Dermis microvascular lymphatic vessel endothelial cell (primary cell): ENCODE measurements at places on chromosomes 16 and 17. TPM values are rescaled to one million over a fixed set of nuclear protein-coding genes. Genes with fewer than 3 reads are reported as not detected.

Gene LRRC37A
- total RNA-seq: 0.51 and 1.7 TPM in 2 replicates

Gene CD300H
- not detected in 2 replicates for total RNA-seq

Gene CCDC78
- total RNA-seq: 0.26 and 0.76 TPM in 2 replicates

Gene SLC25A39
- total RNA-seq: 54.0 and 98.0 TPM in 2 replicates

Gene GCGR
- not detected in 2 replicates for total RNA-seq

Gene PRSS8
- not detected in 2 replicates for total RNA-seq

Gene TNFAIP1
- 71.4 and 108 TPM in 2 replicates for total RNA-seq

Gene KRTAP4-4
- total RNA-seq: not detected in 2 replicates
